Adrenal gland (tissue), 19 donors: ENCODE measurements at places on chromosomes 12 and 14. TPM values are rescaled to one million over a fixed set of nuclear protein-coding genes. Genes with fewer than 3 reads are reported as not detected.

The SERPINA9 gene
- polyA plus RNA-seq = not detected

GRCh38 chr12:94618995-94619695 is 31.2 kb downstream of the TMCC3 start:
- H3K27ac ChIP-seq = no peak overlapping the region
- peaks cover 45% of the 10 kb centered on the region for H3K4me1 ChIP-seq
- no peaks in the 10 kb centered on the region for H3K27me3 ChIP-seq

DNA sequence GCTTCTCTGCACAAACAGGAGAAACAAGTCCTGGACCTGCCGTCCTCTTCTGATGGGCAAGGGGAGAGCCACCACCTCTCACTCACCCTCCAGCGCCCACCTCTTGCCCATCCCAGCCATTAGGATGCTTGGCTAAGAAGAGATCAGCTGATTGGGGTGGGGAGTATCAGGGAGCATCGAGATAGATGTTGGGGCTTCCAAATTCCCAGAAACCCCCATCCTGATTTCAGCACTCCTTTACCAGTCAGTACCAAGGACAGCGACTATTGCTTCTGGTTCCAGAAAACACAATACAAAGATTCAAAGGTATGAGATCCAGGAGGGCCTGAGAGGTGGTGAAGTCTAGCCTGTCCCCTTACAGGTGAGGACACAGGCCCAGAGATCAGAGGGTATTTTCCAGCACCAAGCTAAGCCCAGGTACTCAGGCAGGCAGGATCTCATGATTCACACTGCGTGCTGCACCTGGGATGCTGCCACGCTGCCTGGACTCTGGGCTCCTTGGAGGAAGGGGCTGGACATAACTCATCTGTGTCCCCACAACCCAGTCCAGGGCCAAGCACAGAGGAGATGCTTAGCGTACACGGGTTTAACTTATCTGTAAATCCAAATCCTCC is 76.6 kb downstream of the TUNAR start:
- H3K4me3 ChIP-seq = no peak overlapping the region
- H3K27me3 ChIP-seq = no peaks in the 10 kb centered on the region
- H3K36me3 ChIP-seq = no peaks in the 10 kb centered on the region
- no peaks in the 10 kb centered on the region for H3K4me1 ChIP-seq
- no peak for DNase-seq

DNA sequence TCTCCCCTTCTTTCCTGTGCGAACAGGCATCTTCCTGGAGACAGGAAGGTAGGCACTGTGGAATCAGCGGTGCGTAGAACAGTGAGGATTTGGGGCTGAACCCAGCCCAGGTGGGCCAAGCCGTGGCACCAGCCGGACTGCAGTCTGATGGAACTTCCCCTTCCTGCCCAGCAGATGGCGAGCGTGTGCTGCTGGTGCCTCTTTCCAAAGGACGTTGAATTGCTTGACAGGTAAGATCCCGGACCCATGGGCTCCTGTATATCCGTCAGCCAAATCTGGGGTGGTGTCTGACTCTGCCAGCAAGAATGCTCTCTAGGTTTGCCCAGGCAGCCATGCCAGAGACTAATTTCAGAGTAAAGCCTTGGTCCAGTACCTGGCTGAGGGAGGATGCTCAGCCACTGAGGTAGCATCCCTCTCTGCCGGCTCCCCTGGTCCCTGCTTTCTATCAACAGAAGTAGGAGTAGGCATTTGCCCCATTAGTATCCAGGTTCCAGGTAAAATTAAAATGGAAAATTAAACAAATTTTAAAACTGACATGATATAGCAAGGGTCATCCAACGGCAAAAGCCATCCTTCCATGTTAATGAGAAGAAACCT is 21.1 kb upstream of the KCNA5 start:
- H3K36me3 ChIP-seq = no peaks in the 10 kb centered on the region
- DNase-seq = peak; percentile 23
- no peak overlapping the region for H3K4me3 ChIP-seq
- H3K4me1 ChIP-seq = no peaks in the 10 kb centered on the region

GRCh38 chr12:28209782-28210181 is 19.5 kb downstream of the CCDC91 start:
- H3K27me3 ChIP-seq = no peaks in the 10 kb centered on the region
- H3K36me3 ChIP-seq = no peaks in the 10 kb centered on the region
- H3K4me1 ChIP-seq = no peaks in the 10 kb centered on the region
- no peak for DNase-seq
- H3K27ac ChIP-seq = no peak overlapping the region

DNA sequence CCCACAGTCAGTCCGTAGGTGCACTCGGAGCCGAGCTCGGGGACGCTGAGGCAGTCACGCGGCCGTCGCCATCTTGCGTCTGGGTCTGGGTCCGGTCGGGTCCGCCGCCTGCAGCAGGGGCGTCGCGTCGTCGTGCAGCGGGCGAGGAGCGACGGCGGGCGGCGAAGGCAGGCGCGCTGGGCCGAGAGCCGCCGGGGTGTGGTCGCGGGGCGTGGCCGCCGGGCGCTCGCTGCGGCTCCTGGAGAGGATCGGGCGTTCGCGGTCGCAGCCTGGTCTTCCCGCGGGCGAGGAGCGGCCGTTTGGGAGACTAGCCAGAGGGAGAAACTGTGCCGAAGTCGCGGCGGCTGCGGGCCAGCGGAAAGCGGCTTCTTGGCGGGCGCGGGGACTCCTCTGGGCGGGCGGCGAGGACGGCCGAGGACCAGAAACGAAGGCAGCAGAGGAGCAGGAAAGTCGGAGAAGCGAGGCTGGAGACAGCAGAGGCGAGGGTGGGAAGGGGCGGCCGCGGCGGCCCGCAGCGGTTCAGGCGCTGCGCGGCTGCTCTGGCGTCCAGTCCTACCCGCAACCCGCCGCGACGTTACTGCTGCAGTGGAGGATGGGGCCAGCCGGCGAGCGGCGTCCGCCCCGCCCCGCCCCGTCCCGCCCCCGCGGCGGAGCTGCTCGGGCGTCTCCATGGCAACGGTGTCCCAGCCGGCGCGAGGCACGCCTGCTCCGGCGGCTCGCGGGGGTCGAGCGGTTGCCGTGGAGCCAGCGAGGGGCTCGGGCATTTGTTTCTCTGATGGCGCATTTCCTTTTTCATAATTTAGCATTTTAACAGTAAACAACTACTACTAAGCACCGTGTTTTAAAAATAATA is at the start of gene PNMA1:
PNMA1 (minus strand) TSS at position 582 of the 853 bp plus-strand sequence. CDS start 745 bp downstream, outside the sequence.
- peak within 1 kb of the TSS; percentile 91 for H3K27ac ChIP-seq
- H3K4me3 ChIP-seq = peak within 1 kb of the TSS; percentile 38
- peak; percentile 91 for DNase-seq
- H3K27me3 ChIP-seq = no peaks in the 10 kb centered on the region
- H3K36me3 ChIP-seq = no peaks in the 10 kb centered on the region

The TAS2R42 gene
- not detected for polyA plus RNA-seq

DNA sequence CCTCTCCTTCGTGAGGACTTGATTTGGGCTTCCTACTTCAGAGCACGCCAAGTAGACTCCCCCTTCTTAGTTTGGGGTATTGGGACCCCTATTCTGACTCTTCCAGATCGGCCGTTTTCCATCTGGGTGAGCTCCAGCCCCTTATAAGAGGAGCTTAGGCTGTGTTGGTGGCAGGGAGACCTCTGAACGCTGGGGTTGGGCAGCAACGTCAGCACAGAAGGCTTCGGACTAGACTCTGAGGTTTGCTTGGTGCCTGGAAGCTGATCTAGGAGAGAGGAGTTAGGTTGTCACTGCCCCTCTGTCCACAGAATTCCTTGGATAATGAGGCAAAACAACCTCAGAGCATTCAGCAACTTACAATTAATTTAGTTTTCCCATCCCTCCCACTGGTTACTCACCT is 99.2 kb upstream of the RTL1 start:
- DNase-seq = no peak
- H3K4me1 ChIP-seq = peaks cover 20% of the 10 kb centered on the region
- no peaks in the 10 kb centered on the region for H3K27me3 ChIP-seq
- H3K27ac ChIP-seq = no peak overlapping the region

DNA sequence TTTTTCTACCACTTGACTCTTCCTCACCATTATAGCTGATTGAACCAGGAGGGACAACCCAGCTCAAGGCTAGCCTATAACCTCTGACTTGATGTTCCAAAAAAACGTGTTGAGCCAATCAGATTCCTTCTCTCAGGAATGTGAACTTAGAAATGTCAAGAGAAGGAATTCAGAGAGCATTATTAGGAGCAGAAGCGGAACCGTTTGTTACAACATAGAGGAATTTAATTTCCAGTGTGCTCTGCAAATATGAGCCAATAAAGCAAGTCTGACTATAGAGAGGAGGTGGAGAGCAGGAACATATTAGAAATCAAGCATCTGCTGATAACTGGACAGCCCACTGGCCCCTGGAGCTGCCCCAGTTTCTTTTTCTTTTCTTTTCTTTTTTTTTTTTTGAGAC is 15.3 kb upstream of the PELI2 start:
- no peak for DNase-seq
- no peaks in the 10 kb centered on the region for H3K4me1 ChIP-seq
- H3K27ac ChIP-seq = no peak overlapping the region

DNA sequence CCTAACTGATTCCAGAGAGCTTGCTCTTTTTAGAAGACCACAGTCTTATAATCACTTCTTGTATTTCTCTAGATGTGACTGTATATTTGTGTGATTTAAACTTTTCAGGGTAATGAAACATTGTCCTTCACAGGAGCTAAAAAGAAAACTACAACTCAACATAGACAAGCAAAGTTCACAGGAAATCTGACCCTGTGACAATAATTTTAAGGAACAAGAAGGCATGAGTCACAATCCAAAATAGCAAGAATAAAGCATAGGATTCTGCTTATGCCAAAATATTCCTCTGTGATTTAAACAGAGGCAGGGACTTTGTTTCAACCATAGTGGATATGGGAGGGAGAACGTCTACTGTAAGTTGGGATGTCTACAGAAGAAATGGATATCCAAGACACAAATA is 44.3 kb downstream of the GPR65 start:
- H3K27ac ChIP-seq = no peak overlapping the region
- DNase-seq = no peak
- no peaks in the 10 kb centered on the region for H3K27me3 ChIP-seq
- no peak overlapping the region for H3K4me3 ChIP-seq
- H3K4me1 ChIP-seq = no peaks in the 10 kb centered on the region
- no peaks in the 10 kb centered on the region for H3K36me3 ChIP-seq

DNA sequence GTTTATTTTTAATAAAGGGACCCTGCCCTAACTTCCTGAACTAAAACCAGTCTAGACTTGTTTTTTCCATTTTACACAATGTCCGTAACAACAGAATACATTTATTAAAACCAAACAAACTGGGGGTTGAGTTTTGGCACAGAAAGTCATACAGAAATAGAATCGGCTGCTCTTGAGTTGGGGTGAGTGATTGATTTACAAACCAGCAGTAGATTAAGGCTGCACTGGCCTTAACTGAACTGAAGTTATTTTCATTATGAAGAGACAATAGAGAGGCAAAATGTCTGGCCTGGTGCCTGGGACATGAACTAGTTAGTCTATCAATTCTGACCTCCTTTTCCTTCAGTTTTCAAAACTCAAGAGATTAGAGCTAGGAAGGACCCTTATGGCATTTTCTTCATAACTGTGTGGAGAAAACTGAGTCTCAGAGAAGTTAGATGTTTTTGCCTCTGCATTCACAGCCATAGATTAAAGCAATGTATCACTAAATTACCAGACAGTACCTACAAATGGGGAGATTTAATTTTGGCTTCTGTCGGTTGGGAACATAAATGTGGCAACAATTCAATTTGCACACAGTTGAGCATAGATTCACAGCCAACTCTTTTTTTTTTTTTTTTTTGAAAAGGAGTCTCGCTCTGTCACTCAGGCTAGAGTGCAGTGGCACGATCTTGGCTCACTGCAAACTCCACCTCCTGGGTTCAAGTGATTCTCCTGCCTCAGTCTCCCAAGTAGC is 19.8 kb upstream of the MGP start:
- peak overlapping the region; percentile 5 for H3K4me3 ChIP-seq
- peak; percentile 76 for DNase-seq
- peaks cover 25% of the 10 kb centered on the region for H3K4me1 ChIP-seq
- H3K27ac ChIP-seq = no peak overlapping the region
- no peaks in the 10 kb centered on the region for H3K27me3 ChIP-seq

GRCh38 chr14:63962906-63963305 is 110.1 kb downstream of the SYNE2 start:
- H3K4me1 ChIP-seq = no peaks in the 10 kb centered on the region
- no peak for DNase-seq
- H3K27ac ChIP-seq = no peak overlapping the region

The UNC79 gene
- polyA plus RNA-seq = 4.3 TPM

DNA sequence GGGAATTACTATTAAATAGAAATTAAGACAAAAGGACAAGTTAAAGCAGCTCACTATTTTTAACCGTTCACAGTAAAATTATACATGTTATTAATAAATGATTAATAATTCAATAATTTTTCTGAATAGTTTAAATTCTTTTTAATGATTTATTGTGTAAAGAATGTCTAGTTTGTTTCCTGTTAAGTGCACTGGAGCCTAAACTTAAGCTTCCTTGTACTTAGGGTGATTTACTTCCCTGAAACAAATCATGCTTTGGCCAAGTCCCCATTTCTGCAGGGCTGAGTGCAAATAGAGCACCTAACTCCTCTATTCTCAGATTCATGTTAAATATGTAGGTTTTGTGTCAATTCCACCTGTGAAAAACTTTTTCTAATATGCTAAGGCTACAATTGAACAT is 188.9 kb upstream of the PDZRN4 start:
- H3K36me3 ChIP-seq = no peaks in the 10 kb centered on the region
- no peak overlapping the region for H3K27ac ChIP-seq
- H3K4me1 ChIP-seq = no peaks in the 10 kb centered on the region
- no peak overlapping the region for H3K4me3 ChIP-seq

DNA sequence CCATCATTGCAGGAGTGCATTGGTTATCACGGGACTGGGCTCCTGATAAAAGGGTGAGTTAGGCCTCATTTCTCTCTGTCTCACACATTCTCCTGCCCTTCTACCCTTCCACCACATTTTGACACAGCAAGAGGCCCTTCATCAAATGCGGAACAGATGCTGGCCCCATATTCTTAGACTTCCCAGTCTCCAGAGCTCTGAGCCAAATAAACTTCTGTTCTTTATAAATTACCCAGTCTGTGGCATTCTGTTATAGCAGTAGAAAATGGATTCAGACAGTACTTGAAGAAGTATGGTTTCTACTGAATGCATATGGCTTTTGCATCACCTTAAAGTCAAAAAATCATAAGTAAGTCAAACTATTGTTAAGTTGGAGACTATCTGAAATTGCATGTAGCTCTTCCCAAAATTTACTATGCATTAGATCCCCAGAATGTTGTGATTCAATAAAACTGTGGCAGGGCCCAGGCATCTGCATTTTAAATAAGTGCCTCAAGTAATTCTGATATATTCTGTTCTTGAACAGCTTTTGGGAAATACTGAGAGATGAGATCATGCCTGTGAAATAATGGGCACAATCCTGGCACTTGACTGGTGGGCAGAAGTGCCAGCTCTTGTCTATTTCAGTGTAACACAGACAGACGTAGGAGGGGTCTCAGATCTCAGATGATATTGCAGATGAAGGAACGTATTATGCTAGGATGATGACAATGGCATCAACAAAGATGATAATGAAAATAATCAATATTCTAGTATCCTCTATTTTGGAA is 68.2 kb downstream of the E2F7 start:
- H3K36me3 ChIP-seq = no peaks in the 10 kb centered on the region
- H3K27ac ChIP-seq = no peak overlapping the region
- H3K27me3 ChIP-seq = no peaks in the 10 kb centered on the region
